NB4 (cell line): ENCODE measurements at places on chromosomes 6 and 20.

GRCh38 chr20:44395461-44396340 is 40.2 kb downstream of the HNF4A start:
- DNase-seq: no peak

DNA sequence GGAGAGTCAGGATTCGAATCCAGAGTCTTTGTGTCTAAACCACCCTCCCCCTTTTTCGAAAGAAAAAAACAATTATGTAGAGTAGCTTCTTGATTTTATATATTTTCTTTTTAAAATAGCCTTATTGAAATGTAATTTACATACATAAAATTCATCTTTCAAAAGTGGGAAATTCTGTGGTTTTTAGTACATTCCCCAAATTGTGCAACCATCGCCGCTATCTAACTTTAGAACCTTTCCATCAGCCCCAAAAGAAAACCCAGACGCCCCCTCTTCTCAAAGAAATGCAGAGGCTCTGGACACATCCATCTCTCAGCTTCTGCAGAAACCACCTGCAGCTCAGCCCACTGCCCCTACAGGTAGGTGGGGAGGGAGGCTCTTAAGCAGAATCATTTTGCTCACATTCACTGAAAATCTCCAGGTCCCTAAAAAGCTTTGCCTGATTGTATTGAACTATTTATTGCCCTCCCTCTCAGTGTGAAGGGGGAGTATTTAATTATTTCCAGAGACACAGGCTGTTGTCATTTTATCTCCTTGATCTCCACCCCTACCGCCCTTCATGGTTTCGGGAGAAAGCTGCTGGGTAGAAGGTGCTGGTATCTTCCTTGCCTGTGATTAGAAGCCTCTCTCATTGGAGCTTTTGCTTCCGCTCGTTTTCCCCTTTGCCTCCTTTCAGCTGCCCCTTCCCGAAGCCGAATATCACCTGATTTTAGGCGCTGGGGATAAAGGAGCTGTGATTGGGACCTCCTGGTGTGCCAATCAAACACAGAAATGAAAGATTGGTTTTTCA is 68.7 kb upstream of the KCNG1 start:
- DNase-seq: no peak

- no peak for DNase-seq
These were observed 1.0 kb upstream of the SPATA2 start for GRCh38 chr20:49916146-49917002.

- no peak for DNase-seq
These were observed 277.7 kb upstream of the ECI2 start for GRCh38 chr6:4413073-4413472.

DNA sequence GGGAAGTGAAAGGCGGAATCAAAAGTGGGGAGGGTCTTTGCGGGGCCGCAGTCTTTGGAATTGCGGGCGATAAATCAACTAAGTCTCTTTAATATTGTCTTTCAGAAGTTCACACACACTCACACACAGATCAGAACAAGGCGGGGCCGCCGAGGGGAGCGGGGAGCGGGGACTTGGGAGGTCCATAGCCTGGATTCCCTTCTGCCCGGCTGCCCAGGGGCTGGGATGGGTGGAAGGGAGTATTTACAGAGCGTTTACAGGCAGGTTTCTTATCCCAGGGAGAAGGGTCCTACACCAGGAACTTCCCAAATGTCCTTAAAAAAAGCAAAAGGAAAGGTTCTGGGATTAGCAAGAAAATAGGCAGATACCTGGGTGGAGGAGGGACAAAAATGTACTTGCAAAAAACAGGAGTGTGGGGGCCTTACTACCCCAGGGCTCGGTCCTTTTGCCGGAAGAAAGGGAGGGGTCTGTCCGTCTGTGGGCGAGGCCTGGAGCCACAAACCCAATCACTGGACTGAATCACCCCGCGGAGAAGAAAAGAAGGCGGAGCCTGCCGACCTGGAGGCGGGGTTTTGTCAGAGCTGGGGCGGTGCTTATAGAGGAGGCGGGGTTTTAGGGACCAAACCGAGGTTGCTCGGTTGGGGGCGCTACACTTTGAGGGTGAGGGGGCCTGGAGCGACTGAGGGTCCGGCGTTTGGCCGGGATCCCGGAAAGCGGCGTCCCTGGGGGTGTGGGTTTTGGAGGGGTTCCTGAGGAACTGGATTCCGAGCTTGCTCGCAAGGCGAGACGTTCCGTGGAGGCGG is 3.2 kb downstream of the PRRT1 start:
- DNase-seq: no peak

DNA sequence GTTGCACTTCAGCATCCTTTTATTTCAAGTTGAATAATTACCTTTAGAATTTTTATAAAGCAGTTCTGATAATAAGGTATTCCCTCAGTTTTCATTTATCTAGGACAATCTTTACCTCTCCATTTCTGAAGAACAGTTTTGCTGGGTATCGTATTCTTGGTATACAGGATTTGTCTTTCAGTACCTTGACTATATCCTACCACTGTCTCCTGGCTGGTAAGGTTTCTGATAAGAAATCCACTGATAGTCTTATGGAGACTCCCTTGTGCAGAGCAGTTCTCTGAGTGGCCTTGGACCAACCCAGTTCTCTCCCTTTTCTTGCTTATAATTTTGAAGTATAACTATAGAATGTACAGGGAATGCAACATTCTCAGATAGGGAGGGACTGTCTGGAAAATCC is 51.3 kb upstream of the SAMD3 start:
- no peak for DNase-seq

GRCh38 chr20:40720826-40721225 is 31.8 kb upstream of the MAFB start:
- DNase-seq: no peak

DNA sequence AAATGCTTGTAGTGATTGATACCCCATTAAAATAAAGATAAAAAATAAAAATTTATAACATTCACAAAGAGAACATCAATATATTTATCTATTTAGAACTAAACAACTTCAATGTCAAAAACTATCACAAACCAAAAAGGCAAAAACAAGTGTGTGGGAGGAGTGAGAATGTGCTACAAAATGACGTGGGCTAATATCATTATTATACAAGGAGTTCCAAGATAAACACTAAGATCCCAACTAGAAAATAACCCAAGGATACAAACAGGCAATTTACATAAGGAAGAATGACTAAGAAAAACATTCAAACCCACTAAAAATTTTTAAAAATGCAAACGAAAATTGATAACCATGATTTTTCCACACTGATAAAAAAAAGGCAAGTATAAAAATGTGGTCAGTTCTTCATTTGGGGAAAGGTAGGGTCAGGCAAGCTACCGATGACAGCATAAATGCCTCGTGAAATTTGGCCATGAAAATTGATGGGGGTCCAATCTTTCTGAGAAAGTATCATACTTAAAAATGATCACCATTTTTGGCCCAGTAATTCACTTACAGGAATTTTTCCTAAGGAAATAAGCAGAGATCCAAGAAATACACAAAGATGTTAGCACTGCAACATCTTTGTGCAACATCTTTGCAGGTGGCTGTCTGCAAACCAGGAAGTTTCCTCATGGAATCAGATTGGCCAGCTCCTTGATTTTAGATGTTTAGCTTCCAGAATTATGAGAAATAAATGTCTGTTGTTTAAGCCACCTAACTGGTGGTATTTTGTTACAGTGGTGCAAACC is 140.2 kb downstream of the TMEM200A start:
- no peak for DNase-seq

- no peak for DNase-seq
These were observed 70.1 kb upstream of the RBM24 start for GRCh38 chr6:17211101-17211500.

DNA sequence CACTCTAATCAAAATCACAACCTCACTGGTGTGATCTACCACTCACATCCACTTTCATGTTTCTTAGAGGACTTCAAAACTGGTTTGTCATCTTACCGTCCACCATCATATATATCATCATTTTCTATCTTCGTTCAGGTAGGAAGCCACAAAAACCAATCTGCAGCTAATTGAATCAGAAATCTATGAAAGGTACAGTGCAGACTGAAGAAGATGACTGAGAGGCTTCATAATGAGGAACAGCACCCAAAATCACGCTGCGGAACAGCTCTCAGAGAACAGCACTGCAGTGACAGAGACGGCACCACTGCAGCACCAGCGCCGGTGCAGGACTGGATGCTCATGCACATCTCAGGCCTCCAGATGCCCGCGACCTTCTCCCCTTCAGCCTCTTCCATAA is 13.0 kb downstream of the GMDS start:
- DNase-seq: no peak

DNA sequence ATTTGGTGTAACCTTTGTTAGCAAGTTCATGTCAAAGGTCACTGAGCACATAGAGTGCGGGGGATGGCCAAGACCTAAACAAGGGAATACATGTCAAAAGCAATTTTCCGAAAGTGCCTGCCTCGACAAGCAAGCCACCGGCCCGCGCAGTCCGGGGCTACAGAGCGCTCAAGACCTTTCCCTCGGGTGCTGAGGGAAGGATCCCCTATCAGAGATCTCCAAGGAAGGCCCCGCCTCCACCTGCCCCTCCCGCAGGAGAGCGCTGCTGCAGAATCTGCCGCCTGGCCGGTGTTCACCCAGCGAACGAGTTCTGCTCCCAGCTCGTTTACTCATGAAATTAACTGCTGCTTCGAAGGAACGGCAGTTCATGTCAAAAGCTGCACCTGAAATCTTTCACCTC is 252.7 kb downstream of the BMP7 start:
- DNase-seq: peak; percentile 39

- DNase-seq: no peak
These were observed 2.6 kb upstream of the GID8 start for GRCh38 chr20:62935204-62935967.

DNA sequence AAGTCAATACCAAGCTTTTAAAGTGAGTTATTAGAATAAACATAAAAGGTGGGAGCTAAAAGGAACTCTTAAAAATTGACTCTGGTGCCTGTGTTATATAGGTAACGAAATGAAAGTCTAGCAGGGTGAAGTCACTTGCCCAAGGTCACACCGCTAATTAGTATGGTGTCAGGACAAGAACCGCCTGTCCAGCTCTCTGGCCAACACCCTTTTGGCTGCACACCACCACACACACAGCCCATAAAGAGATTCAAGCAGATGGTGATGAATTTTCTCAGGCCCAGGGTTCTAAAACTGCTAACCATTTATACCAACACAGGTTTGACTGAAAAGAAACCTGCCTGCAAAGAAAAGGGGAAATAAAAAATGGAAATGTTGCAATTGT is 20.2 kb downstream of the GFOD1 start:
- no peak for DNase-seq

GRCh38 chr20:45407783-45408645 is at the start of gene DBNDD2:
Gene DBNDD2, plus strand, starts transcription at chr20:45408289. Its CDS starts 179 bp downstream, at chr20:45408468.
- no peak for DNase-seq

GRCh38 chr6:137039010-137039409 is 5.8 kb downstream of the IL20RA start:
- no peak for DNase-seq

DNA sequence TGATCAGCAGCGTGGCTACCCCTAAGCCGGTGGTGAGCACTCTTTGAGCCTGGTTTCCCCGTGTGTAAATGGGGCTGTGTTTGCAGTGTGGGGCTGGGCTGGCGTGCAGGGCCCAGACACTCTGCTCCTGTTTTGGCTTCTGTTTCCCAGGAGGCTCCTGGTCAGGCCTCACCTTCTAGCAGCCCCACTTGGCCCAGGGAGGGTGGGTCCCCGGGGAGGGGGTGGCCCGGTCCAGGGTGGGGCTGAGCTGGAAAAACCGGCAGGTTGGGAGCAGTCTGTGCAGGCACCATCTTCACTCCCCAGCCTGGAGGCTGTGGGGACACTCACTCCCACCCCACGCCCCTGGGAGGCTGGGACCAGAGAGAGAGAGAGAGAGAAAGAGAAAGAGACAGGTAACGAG is 25.3 kb downstream of the CEBPB start:
- DNase-seq: no peak

- DNase-seq: peak; percentile 75
These were observed 774 bp upstream of the SFT2D1 start for GRCh38 chr6:166343150-166343487.

DNA sequence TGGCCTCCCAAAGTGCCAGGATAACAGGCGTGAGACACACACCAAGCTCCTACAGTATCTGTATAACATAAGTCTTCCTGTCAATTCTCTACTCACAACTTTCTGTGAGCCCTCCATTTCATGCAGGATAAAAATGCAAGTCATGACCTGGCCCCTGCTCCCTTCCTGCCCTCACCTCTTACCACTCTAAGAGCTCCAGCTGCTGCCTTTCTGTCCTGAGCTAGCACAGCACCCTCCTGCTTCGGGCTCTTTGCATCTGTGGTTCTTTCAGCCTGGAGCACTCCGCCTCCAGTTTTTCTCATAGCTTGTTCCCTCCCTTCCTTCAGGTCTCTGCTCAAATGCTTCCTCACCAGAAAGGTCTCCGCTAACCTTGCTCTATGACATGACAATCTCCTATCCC is 23.7 kb upstream of the TRPC4AP start:
- DNase-seq: no peak

DNA sequence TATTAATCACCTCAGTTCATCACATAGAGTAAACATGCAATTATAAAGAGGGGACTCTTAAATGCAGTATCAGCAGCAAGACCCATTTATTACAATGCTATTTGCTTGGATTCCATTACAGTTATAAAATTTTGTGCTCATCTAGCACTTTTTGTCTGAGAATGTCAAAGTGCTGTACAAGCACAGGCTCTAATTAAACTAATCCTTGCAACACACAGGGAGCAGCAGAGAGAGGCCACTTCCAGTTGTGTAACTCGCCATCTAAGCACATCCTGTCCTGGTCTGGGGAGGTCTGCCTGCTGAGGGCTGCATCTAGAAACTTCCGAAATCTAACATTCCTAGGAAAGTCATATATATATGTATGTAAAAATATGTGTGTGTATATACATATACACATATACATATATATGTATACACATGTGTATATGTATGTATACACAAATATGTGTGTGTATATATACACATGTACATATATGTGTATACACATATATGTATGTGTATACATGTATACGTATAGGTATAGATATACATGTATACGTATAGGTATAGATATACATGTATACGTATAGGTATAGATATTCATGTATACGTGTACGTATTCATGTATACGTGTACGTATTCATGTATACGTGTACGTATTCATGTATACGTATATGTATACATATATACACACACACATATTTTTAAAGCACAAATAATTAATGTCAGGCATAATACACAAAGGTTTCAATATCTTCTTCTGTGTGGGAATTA is 136.4 kb upstream of the JARID2 start:
- peak; percentile 82 for DNase-seq

GRCh38 chr6:111846492-111847409 is 26.5 kb downstream of the FYN start:
- DNase-seq: no peak

DNA sequence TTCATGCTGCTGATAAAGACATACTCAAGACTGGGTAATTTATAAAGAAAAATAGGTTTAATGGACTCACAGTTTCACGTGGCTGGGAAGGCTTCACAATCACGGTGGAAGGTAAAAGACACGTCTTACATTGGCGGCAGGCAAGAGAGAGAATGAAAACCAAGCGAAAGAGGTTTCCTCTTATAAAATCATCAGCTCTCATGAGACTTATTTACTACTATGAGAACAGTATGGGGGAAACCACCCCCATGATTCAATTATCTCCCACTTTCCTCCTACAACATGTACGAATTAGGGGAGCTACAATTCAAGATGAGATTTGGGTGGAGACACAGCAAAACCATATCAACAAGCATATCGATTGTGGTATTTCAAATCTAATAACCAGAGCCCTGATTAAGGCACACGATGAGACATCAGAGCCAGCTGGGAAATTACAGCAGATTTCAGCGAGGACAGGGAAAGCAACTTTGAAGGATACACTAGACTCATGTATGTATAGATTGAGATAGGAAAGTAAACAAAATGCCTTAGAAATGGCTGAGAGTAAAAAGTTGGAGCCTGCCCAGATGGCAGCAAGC is 129.8 kb upstream of the GJE1 start:
- no peak for DNase-seq

- no peak for DNase-seq
These were observed 29.6 kb upstream of the CRIP3 start for GRCh38 chr6:43338243-43338642.

GRCh38 chr6:51396583-51396982 is 577.9 kb downstream of the TFAP2B start:
- DNase-seq: no peak
